ENCODE measurements at places on chromosomes 5 and 9.

DNA sequence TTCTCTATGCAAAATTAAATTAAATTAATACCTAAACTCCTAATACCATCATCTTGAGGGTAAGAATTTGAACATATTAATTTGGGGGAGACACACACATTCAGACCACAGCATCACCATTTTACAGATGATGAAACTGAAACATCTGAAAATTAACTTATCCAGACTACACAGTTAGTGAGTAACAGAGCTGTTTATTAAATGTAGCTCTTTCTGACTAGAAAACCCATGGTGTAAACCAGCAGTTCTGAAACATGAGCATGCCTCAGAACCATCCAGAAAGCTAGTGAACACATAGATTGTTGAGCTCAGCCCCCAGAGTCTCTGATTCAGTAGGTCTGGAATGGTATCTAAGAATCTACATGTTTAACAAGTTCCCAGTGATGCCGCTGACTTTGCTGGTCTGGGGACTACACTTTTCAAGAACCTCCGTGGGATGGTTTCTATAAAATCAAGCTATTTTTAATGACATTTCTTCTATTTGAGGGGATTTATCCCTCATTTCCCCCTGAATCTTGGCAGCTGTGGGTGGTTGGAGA is 113.5 kb downstream of the RORB start:
- no peak overlapping the region for H3K27ac ChIP-seq
- H3K4me1 ChIP-seq, result no peaks in the 10 kb centered on the region
- no peak for DNase-seq
- H3K36me3 ChIP-seq, result no peaks in the 10 kb centered on the region

GRCh38 chr5:56406221-56406620 is 173.1 kb upstream of the ANKRD55 start:
- H3K36me3 ChIP-seq, result no peaks in the 10 kb centered on the region
- H3K4me1 ChIP-seq, result no peaks in the 10 kb centered on the region
- H3K4me3 ChIP-seq, result no peak overlapping the region
- no peaks in the 10 kb centered on the region for H3K27me3 ChIP-seq
- DNase-seq, result no peak

- H3K4me3 ChIP-seq, result no peak overlapping the region
- H3K27me3 ChIP-seq, result no peaks in the 10 kb centered on the region
- H3K27ac ChIP-seq, result no peak overlapping the region
- no peak for DNase-seq
- peaks cover 14% of the 10 kb centered on the region for H3K4me1 ChIP-seq
Measured at GRCh38 chr9:127717766-127718165, 1.9 kb downstream of the TTC16 start.

GRCh38 chr5:37839407-37840052 is at the start of gene GDNF:
GDNF (minus strand) TSS chr5:37840041; CDS start chr5:37834796, 5,245 bp downstream.
- no peak within 1 kb of the TSS for H3K27ac ChIP-seq
- H3K36me3 ChIP-seq, result no peaks in the 10 kb centered on the region
- H3K4me1 ChIP-seq, result peaks cover 11% of the 10 kb centered on the region
- peak within 1 kb of the TSS; percentile 50 for H3K4me3 ChIP-seq

- no peaks in the 10 kb centered on the region for H3K36me3 ChIP-seq
- no peak overlapping the region for H3K4me3 ChIP-seq
- DNase-seq, result no peak
- H3K27ac ChIP-seq, result no peak overlapping the region
- peaks cover 14% of the 10 kb centered on the region for H3K4me1 ChIP-seq
Measured at GRCh38 chr9:69130456-69131441, 43.3 kb upstream of the TJP2 start.

DNA sequence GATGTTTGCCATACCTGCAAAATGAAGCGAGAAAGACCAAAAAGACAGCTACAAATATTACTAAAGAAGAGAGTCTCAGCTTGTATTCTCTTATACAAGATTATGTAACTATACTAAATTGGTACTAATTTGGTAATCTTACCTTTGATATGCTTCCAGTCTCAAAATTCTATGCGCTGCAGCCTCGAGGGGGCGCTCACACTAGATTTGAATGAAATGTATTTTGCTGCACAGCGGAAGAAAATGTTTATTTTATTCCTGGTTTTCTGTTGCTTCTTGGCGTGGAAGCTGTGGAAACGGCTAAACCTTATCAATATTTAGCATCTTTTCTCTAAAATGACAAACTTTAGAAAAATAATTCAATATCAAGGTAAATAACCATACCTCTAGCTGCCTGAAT is 267.0 kb upstream of the NUDT12 start:
- H3K27me3 ChIP-seq, result no peaks in the 10 kb centered on the region
- DNase-seq, result no peak
- H3K4me3 ChIP-seq, result no peak overlapping the region
- H3K36me3 ChIP-seq, result no peaks in the 10 kb centered on the region
- no peak overlapping the region for H3K27ac ChIP-seq
- no peaks in the 10 kb centered on the region for H3K4me1 ChIP-seq

DNA sequence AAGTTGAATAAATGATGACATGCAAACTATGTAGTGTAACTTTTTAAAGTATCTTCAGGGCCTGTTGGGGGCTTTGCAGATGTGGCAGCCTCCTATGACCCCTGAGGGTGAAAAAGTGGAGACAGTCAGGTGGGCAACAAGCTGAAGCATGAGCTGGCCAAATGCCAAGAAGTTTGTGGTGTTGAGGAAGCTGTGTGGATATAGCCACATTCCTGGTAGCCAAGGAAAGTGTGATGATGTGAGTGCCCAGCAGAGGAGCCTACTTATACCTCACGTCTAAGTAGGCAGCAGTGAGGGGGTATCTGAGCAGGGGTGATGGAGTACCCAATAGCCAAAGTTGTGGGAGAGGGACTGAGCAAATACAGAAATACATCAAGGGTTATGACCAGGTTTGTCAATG is 621.2 kb upstream of the CDH6 start:
- no peak for DNase-seq
- H3K36me3 ChIP-seq, result no peaks in the 10 kb centered on the region
- no peak overlapping the region for H3K27ac ChIP-seq
- no peaks in the 10 kb centered on the region for H3K27me3 ChIP-seq
- H3K4me3 ChIP-seq, result no peak overlapping the region

DNA sequence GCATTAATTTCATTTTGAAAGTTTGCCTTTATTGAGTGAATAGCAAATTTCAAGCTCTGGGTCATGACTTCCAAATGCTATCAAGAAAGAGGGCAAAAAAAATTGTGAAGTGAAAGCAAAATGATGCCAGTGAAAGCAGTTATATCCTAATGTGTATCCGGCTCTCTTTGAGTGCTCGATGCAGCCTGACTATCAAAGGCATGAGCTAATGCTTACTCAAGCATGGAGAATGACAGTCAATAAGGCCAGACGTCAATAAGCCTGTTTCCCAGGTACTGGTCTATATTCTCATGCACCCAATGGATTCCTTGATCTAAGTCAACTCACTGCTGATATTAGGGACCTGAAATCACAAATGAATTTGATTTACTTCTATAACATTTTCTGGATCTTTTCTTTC is 435.5 kb downstream of the CAAP1 start:
- no peak overlapping the region for H3K4me3 ChIP-seq
- H3K36me3 ChIP-seq, result no peaks in the 10 kb centered on the region
- no peak overlapping the region for H3K27ac ChIP-seq

DNA sequence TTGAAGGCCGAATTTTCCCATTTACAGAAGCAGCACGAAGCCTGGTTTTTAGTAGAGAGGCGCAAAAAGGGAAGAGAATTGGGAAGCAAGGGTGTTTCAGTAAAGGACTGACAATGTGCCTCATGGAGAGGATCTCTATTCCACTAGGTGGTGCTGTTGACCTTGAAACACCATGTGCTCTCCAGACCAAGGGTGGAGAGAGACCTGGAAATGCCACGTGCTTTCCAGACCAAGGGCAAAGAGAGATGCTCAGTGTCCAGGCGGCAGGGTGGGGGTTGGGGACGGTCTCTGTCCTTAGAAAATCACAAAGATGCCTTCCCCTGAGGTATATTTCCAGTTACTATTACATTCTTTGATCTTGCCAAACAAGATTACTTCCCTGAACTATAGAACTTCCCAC is 425.3 kb downstream of the CSNK1G3 start:
- H3K27ac ChIP-seq, result no peak overlapping the region
- H3K27me3 ChIP-seq, result no peaks in the 10 kb centered on the region
- H3K4me3 ChIP-seq, result no peak overlapping the region
- H3K4me1 ChIP-seq, result no peaks in the 10 kb centered on the region
- no peaks in the 10 kb centered on the region for H3K36me3 ChIP-seq
- DNase-seq, result peak; percentile 32

GRCh38 chr9:10704720-10705119 is 91.9 kb upstream of the PTPRD start:
- no peak overlapping the region for H3K4me3 ChIP-seq
- H3K4me1 ChIP-seq, result no peaks in the 10 kb centered on the region
- H3K27me3 ChIP-seq, result no peaks in the 10 kb centered on the region
- no peak overlapping the region for H3K27ac ChIP-seq

DNA sequence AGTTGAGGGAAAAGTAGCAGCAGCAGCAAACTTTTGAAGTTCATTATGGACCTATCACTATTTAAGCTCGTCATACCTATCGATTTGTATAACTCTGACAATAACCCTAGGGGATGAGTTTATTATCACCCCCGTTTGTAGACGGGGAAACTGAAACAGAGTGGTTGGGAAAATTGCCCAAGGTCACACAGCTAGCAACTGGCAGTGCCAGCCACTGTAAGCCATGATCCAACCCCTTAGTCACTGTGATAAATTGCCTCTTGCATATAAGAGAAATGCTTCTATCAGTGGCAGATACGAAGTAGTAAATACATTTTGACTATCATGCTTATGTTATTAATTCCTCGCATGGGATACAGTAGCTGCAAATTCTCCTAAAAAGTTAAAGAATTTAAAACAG is 73.3 kb upstream of the ATP10B start:
- H3K4me3 ChIP-seq, result no peak overlapping the region
- H3K27ac ChIP-seq, result no peak overlapping the region
- H3K36me3 ChIP-seq, result no peaks in the 10 kb centered on the region
- H3K4me1 ChIP-seq, result no peaks in the 10 kb centered on the region

- no peak overlapping the region for H3K4me3 ChIP-seq
- H3K36me3 ChIP-seq, result no peaks in the 10 kb centered on the region
- H3K4me1 ChIP-seq, result peaks cover 26% of the 10 kb centered on the region
- H3K27ac ChIP-seq, result peak overlapping the region; percentile 15
- no peak for DNase-seq
- H3K27me3 ChIP-seq, result no peaks in the 10 kb centered on the region
Measured at GRCh38 chr9:109250311-109250741, 70.5 kb downstream of the EPB41L4B start.

DNA sequence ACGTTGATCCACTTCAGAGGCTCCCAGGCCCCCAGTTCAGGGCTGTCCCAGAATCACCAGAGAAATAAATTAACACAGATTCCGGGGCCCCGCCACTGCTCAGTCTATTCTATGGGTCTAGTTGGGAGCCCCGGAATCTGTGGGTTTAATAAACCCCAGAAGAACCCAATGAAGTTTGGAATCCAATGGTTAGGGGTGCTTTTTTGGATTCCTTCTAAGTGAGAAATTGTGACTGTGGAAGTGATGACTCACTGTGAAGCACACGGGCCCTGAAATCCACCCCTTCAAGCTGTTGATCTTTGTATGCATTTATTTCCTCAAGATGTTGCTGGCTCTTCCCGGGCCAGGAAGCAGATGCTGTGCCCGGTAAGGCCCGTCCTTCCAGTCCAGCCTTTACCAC is 57.3 kb upstream of the SLC28A3 start:
- no peak for DNase-seq
- H3K27ac ChIP-seq, result no peak overlapping the region
- H3K27me3 ChIP-seq, result no peaks in the 10 kb centered on the region

- H3K27ac ChIP-seq, result no peak overlapping the region
- no peaks in the 10 kb centered on the region for H3K36me3 ChIP-seq
- H3K4me3 ChIP-seq, result no peak overlapping the region
- no peak for DNase-seq
- H3K4me1 ChIP-seq, result no peaks in the 10 kb centered on the region
Measured at GRCh38 chr9:100377015-100377414, 24.3 kb upstream of the TEX10 start.

GRCh38 chr5:140391732-140392131 is 9.9 kb upstream of the ANKHD1 start:
- no peaks in the 10 kb centered on the region for H3K36me3 ChIP-seq
- no peaks in the 10 kb centered on the region for H3K4me1 ChIP-seq
- no peak overlapping the region for H3K4me3 ChIP-seq
- no peak overlapping the region for H3K27ac ChIP-seq

DNA sequence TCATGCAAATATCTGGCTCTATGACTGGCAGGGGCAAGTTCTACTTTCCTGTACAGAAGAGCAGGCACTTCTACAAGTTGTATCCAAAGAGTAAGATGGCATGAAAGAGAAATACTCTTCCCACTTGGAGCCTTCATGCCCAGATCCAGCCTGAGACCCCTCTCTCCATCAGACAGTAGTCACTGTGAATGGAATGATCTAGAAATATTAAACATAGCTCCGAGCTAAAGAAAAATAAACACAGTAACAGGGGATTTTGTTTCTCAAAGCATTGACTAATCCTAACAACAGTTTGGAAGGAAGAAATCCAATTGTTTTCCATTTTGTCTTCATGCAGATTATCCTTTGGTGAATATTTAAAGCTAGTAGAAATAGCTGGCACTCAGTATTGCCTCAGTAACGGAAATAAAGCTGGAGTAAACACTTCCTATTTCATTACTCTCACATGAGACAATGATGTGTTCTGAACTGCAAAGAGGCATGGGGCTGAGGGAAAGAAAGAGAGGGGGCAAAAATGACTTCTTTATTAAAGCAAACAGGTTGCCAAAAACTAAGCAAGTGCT is 100.0 kb downstream of the SEMA5A start:
- H3K4me3 ChIP-seq, result no peak overlapping the region
- H3K27me3 ChIP-seq, result no peaks in the 10 kb centered on the region
- no peak overlapping the region for H3K27ac ChIP-seq
- no peaks in the 10 kb centered on the region for H3K36me3 ChIP-seq
- no peak for DNase-seq

DNA sequence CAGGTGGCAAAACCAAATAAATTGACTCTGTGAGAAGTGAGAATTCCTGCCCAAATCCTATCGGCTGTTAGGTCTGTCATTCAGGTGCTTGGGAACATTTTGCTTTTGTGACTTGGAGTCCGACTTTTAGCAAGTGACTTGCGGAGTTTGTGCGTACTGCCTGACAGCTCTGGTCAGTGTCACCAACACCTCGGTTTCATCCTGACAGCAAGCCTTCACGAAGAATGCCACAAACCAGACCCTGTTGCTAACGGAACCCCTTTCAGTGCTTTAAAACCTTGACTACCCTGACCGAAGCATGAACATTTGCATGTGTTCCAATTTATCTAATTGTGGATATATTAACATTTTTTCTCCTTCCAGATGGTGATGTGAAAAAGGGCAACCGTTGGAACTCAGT is 26.5 kb downstream of the LIX1 start:
- H3K4me1 ChIP-seq, result no peaks in the 10 kb centered on the region
- H3K4me3 ChIP-seq, result no peak overlapping the region
- no peak overlapping the region for H3K27ac ChIP-seq

DNA sequence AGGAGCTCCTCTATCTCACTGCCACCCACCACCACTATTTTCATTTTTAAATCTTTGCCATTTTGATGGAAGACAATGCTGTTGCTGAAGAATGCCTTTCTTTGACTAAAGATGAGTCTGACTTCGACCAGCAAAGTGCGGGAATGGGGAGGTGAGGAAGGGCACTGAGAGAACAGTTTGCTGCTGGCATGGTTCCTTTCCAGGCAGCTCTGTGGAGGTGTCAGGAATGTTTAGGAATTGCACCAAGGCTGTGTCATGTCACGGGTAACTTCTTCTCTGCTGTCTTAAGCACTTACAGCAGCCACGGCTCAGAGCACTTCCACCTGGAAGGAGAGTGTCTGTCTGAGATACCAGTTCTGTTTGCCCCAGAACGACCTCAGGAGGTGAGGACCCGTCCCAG is 41.4 kb upstream of the SHB start:
- DNase-seq, result no peak
- H3K36me3 ChIP-seq, result no peaks in the 10 kb centered on the region
- H3K27me3 ChIP-seq, result no peaks in the 10 kb centered on the region
- no peaks in the 10 kb centered on the region for H3K4me1 ChIP-seq
- no peak overlapping the region for H3K4me3 ChIP-seq
